ENCODE measurements at places on chromosomes 3 and 15.
A peak's percentile ranks its signal among the peaks of the same experiment; 100 is the strongest.

DNA sequence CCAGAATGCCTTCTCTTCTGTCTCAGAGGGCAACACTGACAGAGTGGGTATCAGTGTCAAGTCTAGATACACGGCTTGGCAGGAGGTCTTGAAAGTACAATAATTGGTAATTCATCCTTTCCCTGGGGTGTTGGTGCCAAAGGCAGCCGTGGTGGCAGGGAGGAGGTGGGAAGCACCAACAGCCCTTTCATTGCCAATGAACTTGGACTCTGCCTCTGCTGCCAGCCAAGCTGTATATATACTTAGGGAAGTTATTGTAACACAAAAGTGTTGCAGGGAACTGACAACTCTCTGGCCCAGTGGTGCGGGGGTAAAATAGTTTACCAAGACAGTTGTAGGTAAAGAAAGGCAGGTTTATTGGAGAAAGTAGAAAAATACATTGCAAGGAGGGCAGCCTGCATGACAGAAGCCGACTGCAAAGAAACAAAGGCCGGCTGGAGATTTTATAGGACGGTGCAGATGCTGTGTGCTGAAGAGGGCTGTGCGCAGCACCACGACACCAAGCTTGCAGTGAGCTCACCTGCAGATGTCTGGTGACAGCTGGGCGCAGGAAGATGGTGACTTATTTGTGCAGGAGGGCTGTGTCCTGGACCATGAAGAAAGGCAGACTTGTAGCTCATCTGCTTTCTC, 4.0 kb upstream of the FAM3D start:
- no peak for DNase-seq

DNA sequence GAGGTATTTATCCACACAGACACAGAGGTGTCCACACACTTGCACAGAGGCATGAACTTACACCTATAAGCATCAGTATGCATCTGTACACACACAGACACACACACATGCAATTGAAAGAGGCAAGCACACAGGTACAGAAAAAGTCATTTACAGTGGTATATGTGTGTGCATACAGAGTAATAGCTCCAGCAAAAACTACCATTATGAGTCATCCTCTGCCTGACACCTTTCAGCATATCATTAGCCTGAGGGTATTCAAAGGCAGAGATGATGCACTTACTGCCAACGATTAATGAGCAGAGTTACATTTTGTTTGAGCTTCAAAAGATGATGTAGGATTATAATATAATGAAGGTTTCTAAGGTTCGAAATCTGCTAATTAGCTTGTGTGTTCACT, 100.3 kb upstream of the TPRG1 start:
- DNase-seq, result no peak

DNA sequence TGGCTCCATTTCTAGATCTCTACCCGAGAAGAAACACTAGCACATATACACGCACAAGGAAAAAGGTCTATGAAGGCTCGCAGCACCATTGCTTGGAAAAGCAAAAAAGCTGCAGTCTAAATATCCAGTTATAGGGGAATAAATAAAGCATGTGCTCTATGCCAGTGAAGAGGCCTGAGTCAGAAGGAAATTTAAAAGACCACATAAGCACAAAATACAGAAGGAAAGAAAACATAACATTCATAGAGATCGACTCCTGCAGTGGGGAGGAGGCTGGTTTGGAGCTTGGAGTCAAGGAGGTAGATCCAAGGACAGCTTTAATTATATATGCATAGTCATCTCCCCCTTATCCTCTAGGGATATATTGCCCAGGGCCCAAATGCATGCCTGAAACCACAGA, 114.4 kb downstream of the PDZRN3 start:
- no peak for DNase-seq

GRCh38 chr3:72487078-72487765, 361.0 kb downstream of the SHQ1 start:
- DNase-seq, result peak; percentile 27

GRCh38 chr3:53077476-53078220, 31.8 kb upstream of the SFMBT1 start:
- DNase-seq, result no peak

DNA sequence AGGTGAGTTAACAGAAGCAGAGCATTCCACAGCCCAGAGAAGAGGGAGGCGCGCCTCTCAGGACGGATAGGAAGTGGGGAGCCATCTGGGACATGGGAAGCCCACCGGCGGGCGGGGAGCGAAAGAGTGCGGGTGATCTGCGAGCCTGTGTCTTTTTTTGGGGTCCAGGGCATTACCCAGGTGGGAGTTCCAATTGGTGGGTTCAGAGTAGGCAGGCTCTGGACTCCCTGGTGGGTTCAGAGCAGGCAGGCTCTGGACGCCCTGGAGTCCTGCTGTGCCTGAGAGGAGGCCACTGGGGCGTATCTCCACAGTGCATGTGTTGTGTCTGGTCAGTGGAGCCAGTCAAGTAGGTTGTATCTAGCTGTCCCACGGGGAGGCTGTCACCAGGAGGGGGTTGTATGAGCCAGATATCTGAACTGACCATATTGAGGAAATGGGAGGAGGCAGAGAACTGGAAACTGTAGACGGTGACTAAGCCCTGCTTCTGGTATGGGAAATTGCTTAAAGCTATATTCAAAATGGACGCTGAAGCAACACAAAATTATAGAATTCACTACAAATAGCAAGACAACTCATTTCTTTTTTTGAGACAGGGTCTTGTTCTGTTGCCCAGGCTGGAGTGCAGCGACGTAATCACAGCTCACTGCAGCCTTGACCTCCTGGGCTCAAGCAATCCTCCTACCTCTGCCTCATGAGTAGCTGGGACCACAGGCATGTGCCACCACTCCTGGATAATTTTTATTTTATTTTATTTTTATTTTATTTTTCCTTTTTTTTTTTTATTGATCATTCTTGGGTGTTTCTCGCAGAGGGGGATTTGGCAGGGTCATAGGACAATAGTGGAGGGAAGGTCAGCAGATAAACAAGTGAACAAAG, 34.5 kb upstream of the CHST2 start:
- DNase-seq, result peak; percentile 1

DNA sequence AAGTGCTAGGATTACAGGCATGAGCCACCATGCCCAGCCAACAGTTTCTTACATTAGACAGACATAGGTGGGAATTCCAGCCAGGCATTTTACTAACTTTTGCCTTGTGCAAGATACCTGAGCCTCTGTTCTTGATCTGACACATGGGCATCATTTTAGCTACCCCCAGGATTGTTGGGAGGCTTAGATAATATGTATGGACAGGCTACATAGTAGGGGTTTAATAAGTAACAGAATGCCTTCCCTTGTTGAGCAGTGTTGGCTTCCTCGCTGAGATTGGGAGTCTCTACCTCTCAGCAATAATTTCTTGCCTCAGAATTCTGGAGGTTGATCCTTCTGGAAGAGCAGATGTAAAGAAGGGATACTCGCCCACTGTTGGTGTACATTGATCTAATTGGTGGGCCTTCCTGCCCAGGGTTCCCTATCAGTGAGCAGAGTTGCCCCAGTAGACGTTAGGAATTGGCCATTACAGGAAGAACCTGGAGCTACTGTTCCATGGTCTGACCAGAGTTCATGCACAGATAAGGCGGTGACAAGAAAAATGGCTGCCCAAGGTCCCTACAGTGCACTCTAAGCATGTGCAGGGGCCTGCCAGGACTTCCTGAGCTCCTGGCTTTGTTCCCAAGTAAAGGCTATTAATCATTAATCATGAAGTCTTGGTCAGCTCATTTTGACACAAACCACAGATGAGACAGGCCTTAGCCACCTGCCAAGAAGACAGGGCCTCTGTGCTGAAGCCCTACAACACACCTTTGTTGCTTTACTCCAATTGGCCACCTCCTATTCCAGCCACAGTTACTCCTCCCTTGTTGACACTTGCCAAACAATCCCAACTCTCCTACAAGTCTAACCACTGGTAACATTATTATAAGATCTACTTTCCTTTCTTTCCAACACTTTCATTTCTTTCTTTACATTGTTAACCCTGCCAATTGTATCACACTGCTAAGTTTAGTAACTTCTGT, 5.0 kb upstream of the IL17RE start:
- no peak for DNase-seq

DNA sequence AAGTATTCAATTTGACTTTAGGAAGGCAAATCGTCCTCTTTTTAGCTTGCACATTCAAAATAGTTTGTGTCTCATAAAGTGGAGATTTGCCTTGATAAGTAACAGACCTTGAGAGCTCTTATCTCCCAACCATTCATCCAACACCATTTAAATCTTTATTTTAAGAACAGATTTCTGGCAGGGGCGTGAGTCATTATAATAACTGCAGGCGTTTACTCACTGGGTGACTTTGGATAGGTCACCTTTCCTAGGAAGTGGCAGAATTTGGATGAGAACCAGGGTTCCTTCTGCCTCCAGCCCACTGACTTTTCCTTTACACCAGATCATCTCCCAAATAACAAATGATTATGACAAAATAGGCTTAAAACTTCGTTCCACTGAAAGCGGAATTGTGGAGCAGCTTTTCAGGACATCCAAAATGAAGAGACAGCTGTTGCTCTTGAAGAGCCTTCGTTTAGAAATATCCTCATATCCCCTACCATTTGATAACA, 5.0 kb downstream of the LMCD1 start:
- DNase-seq, result peak; percentile 51

DNA sequence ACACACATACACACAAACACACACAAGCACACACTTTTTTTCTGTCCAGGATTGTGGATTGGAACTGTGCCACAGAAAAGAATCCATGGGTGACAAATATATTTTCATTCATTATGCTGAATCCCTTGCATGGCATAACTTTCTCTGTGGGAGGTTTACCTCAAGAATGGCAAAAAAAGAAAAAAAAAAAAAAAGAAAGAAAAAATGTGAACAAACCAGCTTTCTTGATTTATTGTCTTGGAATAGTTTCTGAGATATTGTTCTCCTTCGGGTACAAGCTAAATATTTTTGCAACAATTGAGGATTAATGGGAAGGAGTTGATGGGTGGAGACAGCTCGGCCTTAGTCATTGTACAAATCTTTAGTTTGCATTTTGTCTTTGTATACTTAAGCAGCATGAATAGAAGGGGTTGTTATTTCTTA, 153.1 kb downstream of the GMNC start:
- no peak for DNase-seq

DNA sequence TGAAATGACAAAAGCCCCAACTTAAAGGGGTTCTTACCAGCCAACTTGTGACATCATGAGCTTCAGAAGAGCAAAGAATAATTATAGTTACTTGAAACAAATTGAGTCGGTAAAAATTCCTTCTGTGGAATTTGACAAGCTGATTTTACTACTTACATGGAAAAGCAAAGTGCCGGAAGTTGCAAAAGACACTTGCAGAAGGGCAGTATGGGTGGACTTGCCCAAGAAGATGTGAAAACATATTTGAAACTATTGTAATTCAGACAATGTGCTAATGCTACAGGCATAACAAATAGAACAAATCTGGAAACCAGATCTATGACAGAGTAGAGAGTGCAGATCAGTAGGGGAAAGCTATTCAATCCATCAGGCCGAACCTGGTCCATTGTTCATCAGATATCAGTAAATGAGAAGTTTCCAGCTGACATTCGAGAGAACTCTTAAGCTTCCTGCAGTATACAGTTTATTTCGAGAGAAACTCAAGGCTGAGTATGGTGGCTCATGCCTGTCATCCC, 2.5 kb upstream of the KIF7 start:
- no peak for DNase-seq

- DNase-seq, result no peak
Observed at GRCh38 chr3:52529376-52530333, 4.0 kb downstream of the NT5DC2 start.

DNA sequence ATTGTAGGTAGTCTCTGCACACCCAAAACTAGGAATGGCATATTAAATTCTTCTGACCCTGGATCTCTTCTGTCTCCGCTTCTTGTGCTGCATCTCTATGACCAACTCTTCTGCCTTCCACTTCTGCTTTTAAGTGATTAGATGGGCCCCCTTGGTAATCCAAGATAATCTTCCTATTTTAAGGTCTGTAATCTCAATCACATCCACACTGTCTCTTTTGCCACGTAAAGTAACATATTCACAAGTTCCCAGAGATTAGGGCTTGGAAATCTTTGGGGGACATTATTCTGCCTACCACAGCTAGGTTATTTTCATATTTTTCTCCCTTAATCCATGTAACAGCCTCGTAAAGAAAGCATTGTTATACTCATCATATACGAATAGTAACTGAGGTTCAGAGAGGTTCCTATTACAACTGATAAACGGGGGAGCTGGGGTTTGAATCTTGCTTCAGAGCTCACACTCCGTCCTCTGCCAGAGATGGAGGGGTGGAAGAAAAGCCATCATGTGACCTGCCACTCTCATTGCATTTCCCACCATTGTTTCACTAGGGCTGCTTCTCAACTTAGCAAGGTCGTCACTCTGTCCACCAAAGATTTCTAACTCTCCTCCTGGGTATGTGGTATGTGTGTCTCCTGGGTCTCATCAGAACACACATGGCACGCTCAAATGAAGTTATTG, 6.6 kb upstream of the CD47 start:
- DNase-seq, result no peak

GRCh38 chr3:107211608-107212007, 165.6 kb upstream of the CCDC54 start:
- DNase-seq, result no peak

DNA sequence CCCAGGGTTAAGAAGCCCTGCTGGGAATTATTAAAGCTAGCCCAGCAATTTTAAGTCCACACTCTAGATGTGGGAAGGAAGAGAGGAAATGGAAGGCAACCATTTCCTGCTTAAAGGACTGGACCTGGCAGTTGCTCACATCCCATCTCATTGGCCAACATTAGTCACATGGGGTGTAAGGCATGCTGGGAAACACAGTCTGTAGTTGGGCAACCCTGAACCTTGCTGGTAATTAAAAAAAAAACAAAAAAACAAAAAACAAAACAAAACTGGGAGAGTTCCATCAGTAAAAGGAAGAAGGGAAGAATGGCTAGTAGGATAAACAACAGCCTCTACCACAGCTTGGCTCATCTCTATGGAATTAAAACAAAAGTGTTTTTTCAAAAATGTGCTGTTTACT, 136.0 kb downstream of the VGLL4 start:
- no peak for DNase-seq

GRCh38 chr3:78844307-78844706, 923.5 kb downstream of the ROBO1 start:
- no peak for DNase-seq

DNA sequence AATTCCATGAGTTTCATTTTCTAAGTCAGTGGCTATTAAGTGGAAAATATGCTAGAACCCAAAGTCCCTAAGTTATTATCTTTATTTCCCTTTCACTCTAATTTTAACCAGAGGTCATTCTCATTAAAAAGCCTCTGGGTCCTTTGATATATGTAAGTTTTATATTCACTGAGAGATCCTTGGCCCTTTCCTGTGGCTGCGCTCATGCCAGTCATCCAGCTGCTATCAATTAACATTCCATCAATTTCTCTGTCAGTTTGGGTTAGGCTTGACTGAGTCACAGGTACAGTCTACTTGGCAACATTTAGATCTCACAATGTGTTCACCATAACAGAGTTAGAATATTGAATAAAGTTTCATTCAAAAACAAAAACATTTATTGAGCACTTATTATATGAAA, 58.0 kb upstream of the FBN1 start:
- no peak for DNase-seq

GRCh38 chr3:8470801-8471200, 30.8 kb upstream of the LMCD1 start:
- no peak for DNase-seq

- DNase-seq, result peak; percentile 23
Observed at GRCh38 chr3:169026543-169027182, 636.8 kb downstream of the MECOM start.
